Stimulated activated CD4-positive, alpha-beta T cell treated with anti-CD3 and anti-CD28 coated beads, Interleukin-12 subunit alpha, Interleukin-12 subunit beta, amount 100 ng/mL, for 4 hours (primary cell): ENCODE measurements at places on chromosomes 13 and 19.

- no peak for DNase-seq
Observed at GRCh38 chr19:37979547-37980082, 72.6 kb downstream of the SIPA1L3 start.

DNA sequence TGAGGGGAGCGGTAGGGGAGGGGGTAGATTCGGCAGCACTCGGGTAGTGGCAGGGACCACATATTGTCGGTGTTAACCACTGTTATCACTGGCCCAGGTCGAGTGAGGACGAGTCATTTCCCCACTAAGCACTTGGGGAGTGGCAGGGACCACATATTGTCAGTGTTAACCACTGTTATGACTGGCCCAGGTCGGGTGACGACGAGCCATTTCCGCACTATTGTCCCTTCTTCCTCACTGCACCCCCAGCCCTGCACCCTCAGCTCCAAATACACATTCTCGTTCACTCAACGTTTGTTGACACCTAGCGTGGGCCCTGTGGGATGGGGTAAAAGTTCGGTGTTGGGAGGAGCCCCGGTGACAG lies 467 bp upstream of the CLN5 start:
- DNase-seq, result peak; percentile 38

- DNase-seq, result no peak
Observed at GRCh38 chr19:57566396-57567265, 7.0 kb upstream of the ZNF550 start.

DNA sequence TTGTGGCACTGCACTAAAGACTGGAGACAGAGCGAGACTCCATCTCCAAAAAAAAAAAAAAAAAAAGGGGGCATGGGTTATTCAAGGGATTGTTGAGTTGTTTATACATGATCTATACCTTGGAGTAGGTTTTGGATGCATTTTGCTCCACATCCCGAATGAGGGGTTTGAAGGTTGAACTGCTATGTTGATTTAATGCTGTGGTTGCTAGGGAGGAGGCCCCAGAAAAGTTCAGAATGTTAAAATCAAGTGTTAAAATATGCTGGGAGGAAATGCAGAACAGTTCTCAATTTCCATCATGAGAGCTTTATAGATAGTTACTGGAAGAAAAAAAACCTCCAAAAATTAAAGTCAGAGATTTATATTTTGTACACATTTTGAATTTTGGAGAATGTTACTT lies 116.5 kb downstream of the DNAJC15 start:
- no peak for DNase-seq

DNA sequence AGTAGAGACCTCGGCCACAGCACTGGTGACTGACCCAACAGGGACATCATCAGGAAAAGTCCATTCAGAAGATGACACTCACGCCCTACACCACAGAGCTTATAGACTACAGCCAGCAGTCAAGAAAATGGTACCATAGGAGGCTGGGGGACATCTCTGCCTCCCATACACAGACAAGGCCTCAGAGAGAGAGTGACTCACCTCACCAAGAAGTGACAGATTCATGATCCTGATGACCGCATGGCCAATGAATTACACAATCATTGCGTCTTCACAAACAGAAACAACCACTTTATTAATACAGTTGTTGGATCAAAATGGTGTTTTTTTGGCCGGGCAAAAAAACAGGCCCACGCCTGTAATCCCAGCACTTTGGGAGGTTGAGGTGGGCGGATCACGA lies 260.8 kb upstream of the TSHZ3 start:
- DNase-seq, result no peak

- no peak for DNase-seq
Observed at GRCh38 chr13:99577934-99578917, 77.0 kb downstream of the TM9SF2 start.

DNA sequence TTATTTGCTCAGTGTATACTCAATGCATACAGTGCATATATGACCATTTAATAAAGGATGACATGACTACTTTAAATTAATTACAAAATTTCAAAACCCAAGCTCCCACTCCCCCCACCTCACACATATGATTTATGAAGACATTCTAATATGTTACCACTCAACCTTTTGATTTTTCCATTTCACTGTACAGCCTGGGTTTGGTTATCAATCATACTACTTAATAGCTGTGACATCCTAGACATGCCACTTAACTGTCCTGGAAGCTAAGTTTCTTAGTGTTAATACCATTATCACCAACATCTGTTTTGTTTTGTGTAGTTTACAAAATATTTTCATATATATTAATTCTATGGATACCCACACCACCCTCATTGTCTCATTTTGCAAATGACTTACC lies 42.2 kb downstream of the UBL3 start:
- DNase-seq, result no peak

DNA sequence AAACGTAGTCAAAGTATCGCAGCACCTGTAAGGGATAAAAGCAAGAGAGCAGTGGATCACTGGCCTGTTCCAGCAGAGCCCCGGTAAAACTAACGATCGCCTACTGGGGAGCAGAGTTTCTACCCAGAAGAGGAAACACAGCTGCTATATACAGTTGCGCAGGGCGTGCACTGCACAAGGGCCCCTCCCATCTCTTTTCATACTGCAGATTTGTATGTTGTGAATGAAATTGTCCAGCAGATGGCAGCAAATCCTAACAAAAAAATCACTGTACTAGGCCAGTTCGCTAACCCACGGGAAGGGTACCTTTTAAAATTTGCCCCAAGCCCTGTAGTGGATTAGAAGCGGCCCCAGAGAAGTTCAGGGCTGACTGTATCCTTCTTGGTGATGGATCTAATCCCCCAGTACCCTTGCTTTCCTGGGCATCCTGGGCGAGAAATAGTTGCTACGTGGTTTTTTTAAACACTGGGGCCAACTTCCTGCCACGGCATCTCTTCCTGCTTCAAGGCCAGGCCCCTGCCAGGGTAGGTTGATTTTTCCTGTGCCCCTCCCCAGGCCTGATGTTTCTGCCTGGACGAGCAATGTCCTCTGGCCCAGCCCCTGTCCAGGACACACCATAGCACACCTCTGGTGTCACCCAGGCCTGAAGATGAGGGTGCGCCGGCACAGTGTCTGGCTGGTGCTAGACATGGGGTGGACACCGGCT lies 127.0 kb downstream of the IER2 start:
- DNase-seq, result peak; percentile 38

- no peak for DNase-seq
Observed at GRCh38 chr19:38028913-38029510, 122.0 kb downstream of the SIPA1L3 start.

- DNase-seq, result peak; percentile 10
Observed at GRCh38 chr19:55041627-55042343, 3.7 kb upstream of the GP6 start.

DNA sequence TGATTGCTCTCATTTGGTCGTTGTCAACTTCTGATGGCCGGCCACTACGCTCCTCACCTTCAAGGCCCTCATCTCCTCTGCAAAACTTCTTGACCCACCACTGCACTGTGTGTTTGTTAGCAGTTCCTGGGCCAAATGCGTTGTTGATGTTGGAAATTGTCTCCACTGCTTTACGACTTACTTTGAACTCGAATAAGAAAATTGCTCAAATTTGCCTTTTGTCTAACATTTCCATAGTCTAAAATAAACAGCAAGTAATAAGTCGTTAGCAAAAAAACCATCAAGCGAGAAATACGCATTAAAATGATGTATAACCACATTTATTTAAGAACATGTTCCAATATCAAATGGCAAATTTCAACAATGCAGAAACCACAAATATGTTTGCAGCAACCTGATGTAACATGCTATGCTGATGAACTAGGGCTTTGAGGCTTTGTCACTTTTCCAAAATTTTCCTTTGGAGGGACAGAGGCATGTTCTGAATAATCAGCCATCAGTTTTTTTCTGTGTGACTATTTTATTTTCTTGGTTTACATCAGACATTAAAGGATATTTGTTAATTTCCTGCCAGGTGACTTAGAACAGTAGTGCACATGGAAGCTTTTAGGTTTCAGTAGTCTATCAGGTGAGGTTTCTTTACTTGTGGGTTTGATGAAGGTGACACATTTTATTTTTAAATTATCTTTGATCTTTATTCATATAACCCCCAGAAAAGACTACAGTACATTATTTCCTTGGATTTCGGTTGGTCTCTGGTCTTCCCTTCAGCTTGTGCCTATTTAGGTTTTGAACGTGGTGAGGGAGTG lies 74.7 kb upstream of the TEX29 start:
- no peak for DNase-seq

- no peak for DNase-seq
Observed at GRCh38 chr19:34366738-34367623, 2.0 kb downstream of the GPI start.

DNA sequence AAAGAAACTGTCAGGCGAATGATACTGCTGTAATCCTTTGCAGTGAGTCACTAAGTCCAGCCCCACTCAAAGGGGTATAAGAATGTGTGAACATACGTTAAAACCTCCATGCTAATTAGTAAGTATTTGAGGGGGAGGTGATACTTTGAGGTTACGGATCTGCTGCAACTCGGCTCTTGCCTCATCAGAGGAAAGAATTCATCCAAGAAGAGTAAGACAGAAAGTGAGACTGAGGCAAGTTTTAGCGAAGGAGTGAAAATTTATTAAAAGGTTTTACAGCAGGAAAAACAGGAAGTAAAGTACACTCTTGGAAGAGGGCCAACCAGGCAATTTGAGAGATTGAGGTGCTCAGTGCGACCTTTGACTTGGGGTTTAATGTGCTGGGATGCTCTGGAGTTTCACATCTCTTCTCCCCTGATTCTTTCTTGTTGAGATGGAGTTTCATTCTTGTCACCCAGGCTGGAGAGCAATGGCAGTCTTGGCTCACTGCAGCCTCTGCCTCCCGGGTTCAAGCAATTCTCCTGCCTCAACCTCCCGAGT lies 9.8 kb downstream of the CLEC4M start:
- DNase-seq, result no peak

GRCh38 chr19:14580623-14581237 lies 2.2 kb upstream of the CLEC17A start:
- DNase-seq, result peak; percentile 53

- no peak for DNase-seq
Observed at GRCh38 chr13:87259479-87260083, 411.6 kb upstream of the SLITRK5 start.

DNA sequence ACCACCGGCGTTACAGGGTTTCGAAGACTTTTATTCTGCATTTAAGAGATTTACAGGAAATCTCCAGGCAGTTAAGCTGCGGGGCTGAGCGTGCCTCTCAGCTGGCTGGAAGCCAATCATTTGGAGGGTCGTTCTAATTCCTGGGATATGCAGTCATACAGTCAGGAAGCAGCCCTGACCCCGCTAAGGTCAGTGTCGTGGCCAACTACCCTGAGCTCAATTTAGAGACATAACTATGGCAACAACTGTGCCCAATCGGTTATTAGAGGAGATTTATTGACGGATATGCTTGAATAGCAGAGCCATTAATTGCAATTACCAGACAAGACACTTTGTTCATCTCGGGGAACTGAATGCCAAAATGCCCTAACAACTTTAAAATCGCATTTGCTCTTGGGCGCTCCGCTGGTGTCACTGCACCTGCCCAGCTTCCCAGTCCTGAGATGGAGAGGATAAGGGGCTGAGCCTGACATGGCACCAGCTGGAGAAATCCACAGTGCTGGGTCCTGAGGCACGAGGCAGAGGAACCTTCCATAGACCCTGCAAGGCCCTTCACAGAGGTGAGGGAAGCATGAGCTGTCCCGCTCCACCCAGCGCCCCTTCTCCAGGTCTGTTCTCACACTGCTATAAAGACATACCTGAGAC lies 15.1 kb upstream of the ZNF507 start:
- no peak for DNase-seq

- no peak for DNase-seq
Observed at GRCh38 chr13:99614465-99614885, 113.2 kb downstream of the TM9SF2 start.

DNA sequence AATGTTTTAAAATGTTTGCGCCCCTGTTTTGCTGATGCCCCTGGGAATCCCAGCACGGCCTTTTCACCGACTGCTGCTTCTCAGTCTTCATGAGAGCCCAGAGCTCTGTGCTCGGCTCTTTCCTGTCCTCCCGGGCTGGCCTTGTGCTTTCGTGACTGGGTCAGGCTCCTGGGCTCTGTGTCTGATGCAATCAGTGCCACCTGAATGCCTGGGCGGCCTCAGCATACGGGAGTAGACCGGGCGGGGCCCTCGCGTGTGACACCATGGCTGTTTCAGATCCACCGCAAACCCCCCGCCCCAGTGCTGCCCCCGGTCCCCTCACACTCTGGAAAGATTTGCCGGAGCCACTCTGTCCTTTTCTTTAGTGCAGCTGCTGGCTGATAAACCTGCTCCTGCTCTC lies 21.4 kb downstream of the PABPC3 start:
- DNase-seq, result no peak

GRCh38 chr13:81031996-81032395 lies 691.1 kb upstream of the SPRY2 start:
- no peak for DNase-seq

DNA sequence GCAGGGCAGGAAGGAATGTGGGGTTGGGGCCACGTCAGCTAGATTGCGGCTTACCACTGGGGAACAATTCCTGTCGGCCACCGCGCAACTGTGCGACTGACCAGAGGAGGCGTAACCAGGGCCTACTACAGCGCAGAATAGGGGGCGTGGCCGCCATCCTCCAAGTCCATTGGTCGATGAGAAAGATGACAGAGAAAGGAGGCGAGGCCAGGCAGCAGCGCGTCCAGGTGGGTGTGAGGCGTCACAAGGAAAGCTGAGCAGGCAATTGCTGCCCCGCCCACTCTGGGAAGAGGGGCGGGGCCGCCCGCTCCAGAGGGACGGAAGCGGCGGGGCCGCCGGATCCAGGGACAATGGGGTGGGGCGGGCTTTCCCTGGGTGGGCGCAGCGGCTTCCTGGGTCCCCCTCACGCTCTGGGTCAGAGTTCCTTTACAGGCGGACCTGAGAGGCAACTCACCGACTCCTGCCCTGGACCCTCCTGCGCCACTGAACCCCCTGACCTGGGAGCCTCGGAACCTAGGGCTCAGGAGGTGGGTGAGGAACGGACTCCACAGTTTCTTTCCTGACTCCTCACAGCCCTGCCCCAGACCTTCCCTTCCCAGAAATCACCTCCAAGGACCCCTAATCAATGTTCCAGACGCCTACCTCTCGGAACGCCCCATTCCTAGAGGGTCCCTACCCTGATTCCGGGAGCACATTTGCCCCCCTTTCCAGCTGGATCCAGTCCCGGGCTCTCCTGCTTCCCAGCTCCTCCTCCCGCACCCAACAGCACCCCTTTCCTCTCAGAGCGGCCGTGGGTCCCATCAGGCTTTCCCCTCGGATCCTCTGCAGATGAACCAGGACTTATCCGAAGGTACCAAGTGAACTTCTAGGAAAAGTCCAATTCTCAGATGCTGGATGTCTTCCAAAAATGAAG lies 101.5 kb upstream of the ZNF492 start:
- DNase-seq, result no peak

GRCh38 chr19:30359936-30360335 lies 12.2 kb upstream of the ZNF536 start:
- DNase-seq, result no peak

- DNase-seq, result no peak
Observed at GRCh38 chr19:22733691-22734090, 50.3 kb downstream of the ZNF99 start.

GRCh38 chr13:30870049-30870884 lies 35.8 kb upstream of the MEDAG start:
- no peak for DNase-seq

- no peak for DNase-seq
Observed at GRCh38 chr13:114222461-114222968, 12.2 kb upstream of the CDC16 start.

- DNase-seq, result no peak
Observed at GRCh38 chr19:3115916-3116602, 19.8 kb upstream of the GNA15 start.

- peak; percentile 96 for DNase-seq
Observed at GRCh38 chr19:36115453-36116343, at the start of gene TBCB. TBCB (plus strand) TSS chr19:36115468; CDS start chr19:36115561, 93 bp downstream.

GRCh38 chr13:44971656-44972595 lies 17.3 kb downstream of the NUFIP1 start:
- no peak for DNase-seq
